ENCODE measurements at places on chromosomes 3 and 15.

DNA sequence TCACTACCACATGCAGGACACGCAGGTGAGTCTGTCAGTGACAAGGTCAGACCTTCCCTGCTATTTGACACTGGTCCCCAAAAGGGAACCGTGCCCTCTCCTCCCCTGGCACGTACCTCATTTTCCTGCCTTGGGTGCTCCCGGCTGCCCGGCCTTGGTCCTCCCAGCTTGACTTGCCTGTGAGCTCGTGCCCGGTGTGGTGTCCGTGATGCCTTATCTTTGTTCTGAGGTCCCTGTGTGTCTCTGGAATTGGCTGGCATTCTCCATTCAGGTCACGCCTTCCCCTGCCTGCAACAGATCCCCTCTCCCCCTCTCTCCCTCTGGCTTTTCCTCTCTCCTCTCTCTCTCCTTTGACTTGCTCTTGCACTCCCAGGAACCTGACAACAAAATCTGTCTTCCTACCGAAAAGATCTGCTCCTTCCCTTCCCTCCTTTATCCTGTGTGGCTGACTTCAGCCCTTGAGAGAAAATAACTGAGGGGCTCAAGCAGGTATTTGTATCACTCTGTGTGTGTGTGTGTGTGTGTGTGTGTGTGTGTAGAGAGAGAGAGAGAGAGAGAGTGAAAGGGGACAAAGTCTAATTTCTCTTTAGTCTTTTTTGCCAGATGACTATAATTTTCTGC lies at the start of gene MASP1:
Gene MASP1 (minus strand): TSS at position 226 of the 621 bp plus-strand sequence. CDS start 105 bp downstream, at position 121.
- DNase-seq = no peak

GRCh38 chr3:52892625-52893311 lies 4.6 kb downstream of the STIMATE start:
- DNase-seq = no peak

DNA sequence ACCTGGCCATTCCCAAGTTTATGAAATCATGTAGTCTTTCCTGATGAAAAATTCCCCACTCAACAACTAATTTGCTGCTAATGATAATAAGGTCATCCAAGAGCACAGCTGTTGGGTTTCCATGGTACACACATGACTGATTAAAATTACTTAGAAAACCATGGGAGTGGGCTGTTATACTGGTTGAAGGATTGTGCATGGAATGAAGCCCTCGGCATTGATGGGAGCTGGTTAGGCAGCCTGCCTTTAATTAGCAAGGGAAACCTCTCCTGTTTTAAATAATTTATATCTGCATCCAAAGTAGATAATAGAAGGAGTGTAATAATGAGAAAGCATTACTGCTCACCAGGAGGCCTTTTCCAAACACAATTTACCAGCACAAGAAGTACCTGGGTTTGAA lies 235.1 kb upstream of the CFAP20DC start:
- DNase-seq = no peak

- DNase-seq = no peak
Measured at GRCh38 chr3:177209509-177209908, 12.2 kb upstream of the TBL1XR1 start.

- DNase-seq = no peak
Measured at GRCh38 chr15:81362790-81363189, 11.2 kb downstream of the TMC3 start.

DNA sequence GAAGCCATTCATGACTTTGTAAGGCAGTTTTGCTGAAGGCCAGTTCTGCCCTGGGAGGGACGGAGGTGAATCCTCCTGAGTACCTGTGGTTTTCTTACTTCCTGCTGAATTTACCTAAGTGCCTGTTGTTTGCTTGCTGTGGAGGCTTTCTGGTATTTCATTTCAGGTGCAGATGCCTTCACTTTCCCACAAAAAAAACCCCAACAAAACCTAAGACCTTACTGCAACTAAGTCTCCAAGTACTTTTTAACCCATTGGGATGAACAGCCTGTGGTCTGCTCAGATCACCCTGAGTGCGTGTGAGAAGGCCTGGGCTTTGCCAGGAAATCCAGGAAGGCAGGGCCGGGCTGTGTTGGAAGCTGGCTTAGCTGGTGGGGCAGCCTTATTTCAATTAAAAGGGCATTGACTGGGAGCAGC lies 65.3 kb downstream of the IGF1R start:
- no peak for DNase-seq

DNA sequence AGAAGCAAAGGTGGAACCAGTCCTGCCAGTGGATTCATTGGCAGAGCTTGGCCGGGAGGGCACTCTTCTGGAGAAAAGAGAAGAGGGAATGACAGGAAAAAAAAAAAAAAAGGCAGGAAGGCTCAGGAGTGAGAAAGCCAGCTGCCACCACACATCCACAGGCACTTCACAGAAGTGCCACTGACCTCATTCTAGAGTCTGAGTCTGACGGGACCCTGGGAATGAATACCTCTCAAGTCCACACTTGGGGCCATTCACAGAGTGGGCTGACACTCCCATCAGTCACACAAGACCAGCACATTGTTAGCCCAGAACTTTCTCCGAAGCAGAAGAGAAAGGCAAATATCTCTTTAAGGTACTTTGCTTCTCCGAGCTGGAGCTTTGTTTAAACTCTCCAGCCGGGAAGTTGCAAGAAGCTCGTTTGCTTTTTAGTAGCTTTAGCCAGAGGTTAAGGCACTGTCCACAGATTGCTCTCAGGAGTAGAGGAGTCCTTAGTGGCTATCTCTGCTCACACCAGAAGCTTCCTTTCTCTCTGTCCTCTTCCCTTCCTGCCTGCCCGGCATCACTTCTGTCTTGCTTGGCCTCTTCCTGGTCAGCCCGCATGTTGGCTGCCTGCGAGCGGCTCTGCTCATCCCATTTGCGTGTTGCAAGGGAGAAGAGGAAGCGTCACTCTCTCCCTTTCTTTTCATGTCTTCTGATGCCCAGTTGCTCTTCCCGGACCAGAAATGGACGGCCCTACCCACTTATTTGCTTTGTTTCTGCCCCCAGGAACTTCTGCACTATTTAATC lies 53.8 kb downstream of the CMTM6 start:
- DNase-seq = no peak

DNA sequence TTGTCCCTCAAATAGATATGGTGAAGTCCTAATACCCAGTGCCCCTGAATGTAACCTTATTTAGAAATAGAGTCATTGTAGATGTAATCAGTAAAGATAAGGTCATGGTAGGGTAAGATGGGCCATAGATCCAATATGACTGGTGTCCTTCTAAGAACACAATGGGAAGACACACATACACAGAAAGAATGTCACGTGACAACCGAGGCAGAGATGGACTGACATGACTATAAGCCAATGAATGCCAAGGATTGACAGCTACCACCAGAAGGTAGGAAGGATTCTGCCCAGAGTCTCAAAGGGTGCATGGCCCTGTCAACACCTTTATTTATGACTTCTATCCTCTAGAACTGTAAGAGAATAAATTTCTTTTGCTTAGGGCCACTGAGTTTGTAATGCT lies 231.2 kb downstream of the IL5RA start:
- no peak for DNase-seq

GRCh38 chr3:146050691-146051090 lies 110.3 kb downstream of the PLOD2 start:
- DNase-seq = no peak

- no peak for DNase-seq
Measured at GRCh38 chr15:78291052-78291451, 8.4 kb downstream of the SKIC8 start.

DNA sequence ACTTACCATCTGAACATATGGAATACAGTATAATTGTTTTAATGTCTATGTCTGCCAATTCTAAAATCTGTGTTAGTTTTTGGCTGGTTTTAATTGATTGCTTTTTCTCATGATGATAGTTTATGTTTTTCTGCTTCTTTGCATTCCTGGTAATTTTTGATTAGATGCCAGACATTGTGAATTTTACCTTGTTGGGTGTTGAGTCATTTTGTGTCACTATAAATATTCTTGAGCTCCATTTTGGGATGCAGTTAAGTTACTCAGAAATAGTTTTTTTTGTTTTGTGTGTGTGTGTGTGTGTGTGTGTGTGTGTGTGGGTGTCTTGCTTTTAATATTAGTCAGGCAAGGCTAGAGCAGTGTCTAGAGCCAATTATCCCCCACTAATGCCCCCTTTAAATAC lies 818.8 kb upstream of the NR2F2 start:
- DNase-seq = no peak

DNA sequence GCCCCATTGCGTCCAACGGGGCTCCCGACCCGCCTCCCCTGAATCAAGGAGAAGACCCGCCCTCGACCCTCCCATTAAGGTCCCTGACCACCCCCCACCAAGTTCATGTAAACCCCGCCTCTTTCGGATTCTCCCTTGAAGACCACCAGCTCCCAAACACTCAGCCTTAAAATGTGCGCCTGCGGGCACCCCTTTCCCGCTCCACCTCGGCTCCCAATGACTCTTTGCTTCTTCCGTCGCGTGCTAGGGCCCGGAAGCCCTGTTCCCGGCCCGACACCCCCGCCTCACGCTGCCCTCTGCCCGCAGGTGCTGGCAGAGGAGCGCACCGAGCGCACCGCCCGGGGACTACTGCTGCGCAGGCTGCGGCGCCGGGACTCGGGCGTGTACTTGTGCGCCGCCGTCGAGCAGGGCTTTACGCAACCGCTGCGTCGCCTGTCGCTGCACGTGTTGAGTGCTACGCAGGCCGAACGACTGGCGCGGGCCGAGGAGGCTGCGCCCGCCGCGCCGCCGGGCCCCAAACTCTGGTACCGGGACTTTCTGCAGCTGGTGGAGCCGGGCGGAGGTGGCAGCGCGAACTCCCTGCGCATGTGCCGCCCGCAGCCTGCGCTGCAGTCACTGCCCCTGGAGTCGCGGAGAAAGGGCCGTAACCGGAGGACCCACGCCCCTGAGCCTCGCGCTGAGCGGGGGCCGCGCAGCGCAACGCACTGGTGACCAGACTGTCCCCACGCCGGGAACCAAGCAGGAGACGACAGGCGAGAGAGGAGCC lies 2.7 kb upstream of the LSMEM2 start:
- DNase-seq = no peak

DNA sequence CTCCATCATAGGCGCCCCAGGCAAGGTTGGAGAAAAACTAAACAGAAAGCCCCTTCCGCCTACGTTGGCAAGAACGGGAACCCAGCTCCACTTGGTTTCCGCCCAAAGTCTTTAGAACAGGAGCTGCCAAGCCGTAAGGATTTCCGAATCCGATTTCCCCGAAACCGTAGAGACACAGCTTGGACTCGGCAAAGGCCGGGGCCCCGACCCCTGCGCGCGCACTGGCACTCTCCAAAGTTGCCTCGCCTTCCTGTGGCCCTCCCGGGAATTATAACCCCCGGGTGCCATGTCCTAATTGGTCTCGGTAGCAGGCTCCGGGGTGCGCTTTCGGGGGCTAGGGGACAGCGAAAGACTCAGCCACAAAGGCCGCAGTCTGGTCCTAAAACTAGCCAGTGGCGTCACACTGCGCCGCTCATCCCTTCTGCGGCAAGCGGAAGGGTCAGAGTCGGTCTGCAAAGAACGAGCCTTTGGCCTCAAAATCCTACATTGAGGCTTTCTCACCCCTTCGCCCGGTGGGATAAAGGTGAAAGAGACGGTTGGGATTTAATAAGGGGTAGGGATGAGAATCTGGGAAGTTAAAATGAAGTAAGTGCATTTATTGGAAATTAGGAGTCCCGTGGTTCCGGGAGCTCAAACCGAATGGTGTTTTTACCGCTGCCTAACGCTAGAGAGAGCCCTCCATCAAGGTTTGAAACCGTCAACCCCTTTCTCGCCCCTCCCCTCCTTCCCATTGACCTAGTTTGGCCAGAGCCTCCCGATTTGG lies 6.8 kb downstream of the BCL6 start:
- DNase-seq = no peak

GRCh38 chr15:90340345-90340744 lies 11.7 kb upstream of the ZNF774 start:
- no peak for DNase-seq

DNA sequence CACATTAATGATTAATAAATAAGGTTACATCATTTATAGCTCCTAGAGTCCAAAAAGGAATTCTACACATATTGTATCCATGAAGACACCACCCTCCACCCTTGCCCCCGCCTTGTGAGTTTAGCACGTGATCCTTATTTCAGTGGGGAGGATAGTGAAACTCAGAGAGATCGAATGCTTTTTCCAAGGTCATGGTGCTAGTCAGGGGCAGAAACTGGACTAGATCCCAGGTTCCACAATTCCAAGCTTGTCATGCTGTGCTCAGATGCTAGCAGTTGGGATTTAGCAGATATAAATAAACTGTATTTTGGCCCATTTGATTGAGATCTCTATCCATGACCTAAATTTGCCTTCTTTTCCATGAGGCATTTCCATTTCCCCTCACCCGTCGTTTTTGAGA lies 227.4 kb upstream of the THRB start:
- DNase-seq = no peak

GRCh38 chr3:180611006-180611405 lies 9.0 kb downstream of the TTC14 start:
- no peak for DNase-seq

GRCh38 chr3:69941439-69942176 lies 57.9 kb upstream of the SAMMSON start:
- DNase-seq = no peak

GRCh38 chr15:55993111-55993803 lies at the start of gene NEDD4:
NEDD4 (minus strand) TSS chr15:55993612; CDS start chr15:55993555, 57 bp downstream.
- DNase-seq = peak; percentile 34

DNA sequence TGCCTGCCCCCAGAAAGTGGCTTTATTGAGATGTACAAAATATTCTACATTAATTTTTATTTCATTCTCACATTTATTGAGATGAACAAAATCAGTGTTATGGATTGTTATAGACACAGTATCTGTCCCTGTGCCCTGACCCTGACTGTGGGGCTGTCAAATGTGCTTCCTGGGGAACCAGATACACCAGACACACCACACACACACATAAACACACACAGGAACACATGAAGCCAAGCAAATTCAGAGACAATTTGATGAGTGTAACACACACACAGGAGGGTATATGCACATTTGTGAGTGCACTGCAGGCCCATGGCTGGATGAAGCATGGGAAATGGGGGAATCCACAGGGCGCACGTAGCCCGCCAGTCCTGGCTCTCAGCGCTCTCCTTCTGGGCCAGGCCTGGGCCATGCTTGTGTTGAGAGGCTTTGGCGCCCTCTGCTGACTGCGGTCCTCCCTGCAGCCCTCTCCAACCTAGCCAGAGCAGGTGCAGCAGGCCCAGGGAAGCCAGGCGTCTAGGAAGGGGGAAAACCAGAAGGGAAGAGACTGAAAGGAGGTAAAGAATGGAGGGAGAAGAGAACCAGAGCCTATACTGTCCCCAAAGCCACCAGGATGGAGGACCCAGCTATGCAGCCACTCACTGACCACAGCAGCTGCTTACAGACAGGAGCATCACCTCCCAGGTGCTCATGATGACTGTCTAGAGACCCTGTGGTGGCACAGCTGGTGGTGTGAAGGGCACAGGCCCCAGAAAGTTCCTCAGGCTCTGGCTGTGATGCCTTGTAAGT lies 18.0 kb upstream of the LOXL1 start:
- DNase-seq = peak; percentile 44

GRCh38 chr15:55230051-55230670 lies 33.4 kb upstream of the RSL24D1 start:
- no peak for DNase-seq

- DNase-seq = no peak
Measured at GRCh38 chr3:140007081-140007480, 72.1 kb downstream of the CLSTN2 start.

GRCh38 chr3:120462409-120462959 lies 11.7 kb upstream of the FSTL1 start:
- DNase-seq = no peak
